Left lung (tissue), 14 donors: ENCODE measurements at places on chromosomes 2 and 18. TPM values are rescaled to one million over a fixed set of nuclear protein-coding genes. Genes with fewer than 3 reads are reported as not detected.

- peak; percentile 97 for DNase-seq
These were observed 580 bp downstream of the HNRNPA3 start for GRCh38 chr2:177212891-177213856.

- DNase-seq: no peak
These were observed 97.1 kb downstream of the LIPG start for GRCh38 chr18:49658823-49659404.

DNA sequence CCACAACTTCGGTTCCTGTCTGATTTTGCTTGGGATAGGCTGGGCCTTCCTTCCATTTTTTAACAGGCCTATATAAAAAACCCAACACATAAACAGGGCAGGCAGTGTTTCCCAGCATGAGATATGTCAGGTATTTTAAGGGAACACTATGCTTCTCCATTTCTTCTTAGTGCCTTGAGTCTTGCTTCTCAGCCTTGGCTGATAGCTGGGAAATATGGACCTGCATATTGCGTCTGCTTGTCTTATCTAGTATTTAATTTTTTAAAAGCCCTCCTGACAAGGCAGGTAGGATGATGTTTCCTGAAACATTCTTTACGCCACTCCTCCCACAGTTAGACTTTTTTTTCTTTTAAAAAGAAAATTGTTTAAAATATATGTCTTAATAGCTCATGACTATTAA, 45.5 kb upstream of the NABP1 start:
- no peak for DNase-seq

- no peak for DNase-seq
These were observed 25.0 kb downstream of the DCDC2C start for GRCh38 chr2:3728104-3729054.

GRCh38 chr2:190802626-190803209, 77.9 kb upstream of the GLS start:
- DNase-seq: no peak

DNA sequence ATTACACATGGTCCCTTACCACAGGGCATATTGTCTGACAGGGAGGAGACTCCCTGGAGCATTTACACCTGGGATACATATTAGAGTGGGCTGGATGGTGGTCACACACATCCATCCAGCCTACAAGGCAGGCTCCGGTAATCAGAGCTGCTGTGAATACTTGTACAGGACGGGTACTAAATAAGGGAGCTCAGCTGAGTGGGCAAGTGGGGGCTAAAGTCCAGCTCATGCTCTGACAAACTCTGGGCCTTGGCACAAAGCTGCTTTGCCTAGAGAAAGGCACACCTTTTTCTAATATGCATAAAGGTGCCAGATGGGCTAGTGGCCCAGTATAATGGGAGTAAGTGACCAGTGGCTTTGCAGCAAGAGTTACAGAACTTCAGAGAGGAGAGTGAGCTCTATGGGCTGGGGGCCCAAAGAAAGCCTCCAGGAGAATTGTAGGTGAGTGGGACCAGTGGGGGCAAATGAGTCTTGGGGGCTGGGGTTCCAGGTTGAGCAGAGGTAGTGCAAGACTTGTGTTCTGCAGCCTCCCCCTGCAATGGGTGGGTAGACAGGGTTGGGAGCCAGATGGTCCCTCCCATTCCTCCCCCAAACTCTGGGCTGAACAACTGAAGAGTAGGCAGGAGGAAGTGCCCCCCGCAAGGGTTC, 1.6 kb downstream of the TMEM198 start:
- DNase-seq: no peak

- no peak for DNase-seq
These were observed 69.4 kb downstream of the AGAP1 start for GRCh38 chr2:235563056-235563910.

DNA sequence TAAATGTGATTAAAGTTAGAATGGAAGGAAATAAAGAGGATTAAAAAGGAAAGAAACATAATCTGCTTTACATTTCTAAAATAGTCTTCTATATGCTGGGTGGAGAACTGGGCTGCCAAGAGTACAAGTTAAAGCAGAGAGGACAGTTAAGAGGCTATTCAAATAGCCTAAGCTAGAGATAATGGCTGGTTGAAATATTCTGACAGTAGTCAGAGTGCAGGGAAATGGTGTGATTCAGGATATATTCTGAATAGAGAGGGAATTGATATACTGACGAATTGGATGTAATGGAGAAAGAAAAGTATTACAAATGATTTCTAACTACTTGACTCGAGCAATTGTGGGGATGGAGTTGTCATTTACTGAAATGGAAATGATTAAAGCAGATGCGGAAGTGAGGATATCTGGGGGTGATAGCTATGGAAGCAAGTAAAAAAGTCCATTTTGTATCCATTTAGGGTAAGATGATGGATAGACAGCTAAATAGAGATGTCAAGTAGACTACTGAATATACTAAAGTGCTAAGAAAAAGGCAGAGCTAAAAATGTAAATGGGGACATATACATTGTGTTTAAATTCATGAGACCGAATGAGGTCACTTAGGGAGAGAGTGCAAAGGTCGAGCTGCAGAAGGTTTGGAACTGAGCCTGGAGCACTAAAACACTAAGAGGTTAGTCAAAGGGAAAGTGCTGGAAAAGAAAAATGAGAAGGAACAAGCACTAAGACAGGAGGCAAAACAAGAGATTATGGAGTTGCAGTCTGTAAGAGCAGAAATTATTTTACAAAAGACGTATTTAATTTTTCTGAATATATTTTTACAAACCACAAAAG, 696.8 kb downstream of the LRRTM4 start:
- no peak for DNase-seq

- no peak for DNase-seq
These were observed 8.5 kb downstream of the ESPNL start for GRCh38 chr2:238108423-238109183.

GRCh38 chr2:64658269-64658668, 4.6 kb upstream of the SERTAD2 start:
- no peak for DNase-seq

DNA sequence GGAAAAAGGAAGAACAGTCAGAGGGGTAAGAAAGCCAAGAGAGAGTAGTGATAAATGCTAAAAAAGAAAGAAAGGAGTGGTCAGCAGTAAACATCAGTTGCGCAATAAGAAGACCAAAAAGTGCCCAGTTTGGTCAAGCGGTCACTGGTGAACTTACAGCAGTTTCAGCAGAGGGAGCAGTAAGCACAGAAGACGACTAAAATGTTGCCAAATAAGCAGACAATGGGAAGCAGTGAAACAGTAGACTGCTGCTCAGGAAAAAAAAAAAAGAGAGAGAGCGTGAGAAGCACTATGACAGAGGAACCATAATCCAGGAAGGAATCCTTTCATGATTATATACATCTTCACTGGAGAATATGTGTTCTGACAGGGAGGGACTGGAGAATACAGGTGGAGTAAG, 45.8 kb downstream of the DNAJC10 start:
- DNase-seq: peak; percentile 33

DNA sequence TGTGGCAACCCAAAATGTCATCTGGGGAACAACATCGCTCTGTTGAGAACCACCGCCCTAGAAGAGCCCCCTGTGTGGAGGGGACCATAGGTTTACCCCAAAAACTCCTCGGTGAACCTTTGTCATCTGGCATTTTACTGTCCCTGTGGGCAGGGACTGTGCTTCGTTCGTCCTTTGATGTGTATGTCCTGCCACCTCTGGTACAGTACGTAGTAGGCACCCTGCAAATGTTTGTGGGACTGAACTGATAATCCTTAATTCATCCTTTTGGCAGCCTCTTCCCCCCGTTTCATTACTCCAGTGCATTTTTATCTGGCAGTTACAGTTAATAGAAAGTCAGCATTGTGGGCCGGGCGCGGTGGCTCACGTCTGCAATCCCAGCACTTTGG, 728 bp downstream of the NAPG start:
- DNase-seq: no peak

DNA sequence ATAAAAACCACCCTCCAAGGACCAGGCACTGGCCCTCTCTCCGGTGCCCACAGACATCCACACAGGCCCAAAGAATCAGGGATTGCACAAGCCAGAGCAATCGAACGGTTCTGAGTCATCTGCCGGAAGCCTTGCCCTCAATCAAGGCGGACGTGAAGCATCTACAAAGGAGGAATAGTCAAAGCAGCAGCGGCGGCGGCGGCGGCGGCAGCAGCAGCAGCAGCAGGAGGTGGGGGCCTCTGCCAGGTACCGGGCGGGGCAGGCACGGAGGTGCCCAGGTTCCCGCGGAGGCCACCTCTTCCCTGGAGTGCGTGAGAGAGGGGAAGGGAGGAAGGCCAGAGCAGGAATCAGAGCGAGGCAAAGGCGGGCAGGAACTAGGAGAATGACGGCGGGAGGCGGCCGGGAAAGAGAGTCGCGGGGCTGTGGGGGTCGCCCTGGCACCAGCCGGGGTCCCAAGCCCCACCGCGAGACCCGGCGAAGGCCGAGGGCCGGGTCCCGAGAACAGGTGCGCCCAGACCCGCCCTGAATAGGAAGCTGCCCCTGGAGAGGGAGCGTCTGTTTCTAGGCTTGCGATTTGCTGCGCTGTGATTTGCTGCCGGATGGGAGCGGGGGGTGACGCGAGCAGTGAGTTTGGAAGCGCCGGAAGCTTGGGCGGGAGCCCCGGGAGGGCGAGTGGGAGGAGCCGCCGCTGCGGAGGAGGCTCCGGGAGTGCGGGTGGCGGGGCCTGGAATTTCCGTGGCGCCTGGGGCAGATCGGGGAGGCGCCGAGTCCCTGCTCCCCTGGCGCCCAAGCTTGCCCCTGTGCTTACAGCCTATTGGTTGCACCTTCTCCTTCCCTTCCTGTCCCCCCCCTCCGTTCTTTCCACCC, at the start of gene SERPINB8:
TSS of gene SERPINB8 (plus strand) at position 140 of the 867 bp plus-strand sequence. CDS start 8,228 bp downstream, outside the sequence.
- peak; percentile 79 for DNase-seq

GRCh38 chr2:24304631-24305030, 55.7 kb downstream of the ITSN2 start:
- no peak for DNase-seq

DNA sequence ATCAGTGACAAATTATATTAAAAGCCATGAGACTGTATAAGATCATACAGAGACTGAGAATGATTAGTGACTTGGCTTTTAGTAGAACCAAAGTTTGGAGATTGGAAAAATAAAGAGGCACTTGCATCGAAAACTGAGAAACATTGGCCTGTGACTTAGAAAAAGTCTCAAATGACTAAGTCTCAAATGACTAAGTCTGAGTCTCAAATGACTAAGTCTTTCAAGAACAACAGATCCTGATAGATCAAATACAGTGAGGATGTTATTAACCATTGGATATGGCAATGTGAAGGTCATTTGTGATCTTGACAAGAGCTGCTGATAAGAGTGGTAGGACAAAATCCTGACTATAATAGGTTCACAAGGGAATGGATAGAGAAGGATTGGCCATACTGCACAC, 135.5 kb upstream of the FANCL start:
- DNase-seq: no peak

DNA sequence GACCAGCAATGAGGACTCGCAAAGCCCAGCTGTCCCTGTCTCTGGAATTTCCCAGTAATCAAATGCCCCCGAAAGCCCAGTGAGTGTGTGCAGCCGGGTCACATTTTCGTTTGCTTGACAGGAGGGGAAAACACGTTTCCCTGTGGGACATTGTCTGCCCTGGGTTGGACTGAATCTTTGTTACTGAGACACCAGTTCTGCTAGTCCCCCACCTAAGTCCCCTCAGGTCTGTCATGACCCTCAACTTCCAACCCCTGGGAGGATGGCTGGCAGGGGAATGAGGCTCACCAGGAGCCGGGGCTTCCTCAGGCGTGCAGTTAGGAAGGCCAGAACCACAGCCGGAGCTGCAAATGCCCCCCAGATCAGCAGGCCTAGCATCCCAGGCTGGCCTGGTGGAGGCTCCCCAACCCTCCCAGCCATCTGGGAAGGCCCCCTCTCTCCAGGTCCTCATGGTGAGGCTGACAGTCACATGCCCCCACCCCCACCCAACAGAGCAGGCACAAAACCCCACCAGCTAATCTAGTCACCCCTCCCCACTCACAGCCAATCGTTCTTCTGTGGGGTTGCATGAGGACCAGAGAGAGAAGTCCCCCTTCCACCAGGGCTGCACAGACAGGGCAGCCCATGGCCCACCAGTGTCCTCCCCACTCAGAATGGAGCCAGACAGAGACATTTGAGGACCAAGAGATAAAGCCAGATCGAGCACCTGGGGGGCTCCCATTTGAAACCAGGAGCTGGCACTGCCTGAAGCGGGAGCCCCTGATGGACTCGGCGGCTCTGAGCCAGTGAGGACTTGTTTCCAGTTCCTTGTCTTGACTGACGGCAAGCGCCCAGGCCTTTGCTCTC, 33.6 kb downstream of the CYP26B1 start:
- DNase-seq: no peak

DNA sequence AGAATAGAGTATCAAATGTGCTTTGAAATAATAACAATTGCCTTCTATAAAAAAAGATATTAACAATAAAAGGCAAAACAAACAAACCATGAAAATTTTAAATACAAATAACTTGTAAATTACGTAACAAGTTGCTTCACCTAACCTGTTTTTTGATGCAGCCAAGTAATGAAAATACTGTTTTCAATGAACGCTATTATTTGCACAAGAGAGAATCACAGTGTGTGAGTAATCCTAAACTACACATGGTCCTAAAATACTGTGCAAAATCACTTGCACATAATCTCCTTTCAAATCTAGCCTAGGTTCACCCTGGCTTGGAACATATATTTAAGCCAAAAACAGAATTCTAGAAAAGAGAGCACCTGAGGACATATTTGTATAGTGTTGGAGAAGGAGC, 98.9 kb downstream of the CCDC148 start:
- DNase-seq: no peak

The SPAG16 gene
- 41.5 TPM for polyA plus RNA-seq

The SEPTIN10 gene
- polyA plus RNA-seq: 135 TPM

The CTLA4 gene
- polyA plus RNA-seq: 0.83 TPM

The PLA2R1 gene
- 5.5 TPM for polyA plus RNA-seq

The AUP1 gene
- polyA plus RNA-seq: 91.5 TPM

The FIGN gene
- 8.0 TPM for polyA plus RNA-seq

The KRCC1 gene
- polyA plus RNA-seq: 52.9 TPM

The GAL3ST2 gene
- 0.31 TPM for polyA plus RNA-seq

The GALR1 gene
- polyA plus RNA-seq: 0.48 TPM

The ITGB6 gene
- polyA plus RNA-seq: 7.0 TPM
